CD4-positive, alpha-beta T cell treated with Interleukin-12 subunit alpha and Interleukin-12 subunit beta, for 1 hour (primary cell): ENCODE measurements at places on chromosomes 4 and X.

- no peak for DNase-seq
Observed at GRCh38 chrX:80576806-80577533, 156.7 kb downstream of the TENT5D start.

GRCh38 chr4:82774711-82775171 is 23.9 kb downstream of the SCD5 start:
- DNase-seq = no peak

GRCh38 chr4:98663226-98664006 is 5.0 kb upstream of the TSPAN5 start:
- peak; percentile 80 for DNase-seq

GRCh38 chr4:147456706-147457105 is 24.2 kb upstream of the EDNRA start:
- DNase-seq = no peak

- DNase-seq = no peak
Observed at GRCh38 chr4:11408233-11408967, 20.3 kb downstream of the HS3ST1 start.

DNA sequence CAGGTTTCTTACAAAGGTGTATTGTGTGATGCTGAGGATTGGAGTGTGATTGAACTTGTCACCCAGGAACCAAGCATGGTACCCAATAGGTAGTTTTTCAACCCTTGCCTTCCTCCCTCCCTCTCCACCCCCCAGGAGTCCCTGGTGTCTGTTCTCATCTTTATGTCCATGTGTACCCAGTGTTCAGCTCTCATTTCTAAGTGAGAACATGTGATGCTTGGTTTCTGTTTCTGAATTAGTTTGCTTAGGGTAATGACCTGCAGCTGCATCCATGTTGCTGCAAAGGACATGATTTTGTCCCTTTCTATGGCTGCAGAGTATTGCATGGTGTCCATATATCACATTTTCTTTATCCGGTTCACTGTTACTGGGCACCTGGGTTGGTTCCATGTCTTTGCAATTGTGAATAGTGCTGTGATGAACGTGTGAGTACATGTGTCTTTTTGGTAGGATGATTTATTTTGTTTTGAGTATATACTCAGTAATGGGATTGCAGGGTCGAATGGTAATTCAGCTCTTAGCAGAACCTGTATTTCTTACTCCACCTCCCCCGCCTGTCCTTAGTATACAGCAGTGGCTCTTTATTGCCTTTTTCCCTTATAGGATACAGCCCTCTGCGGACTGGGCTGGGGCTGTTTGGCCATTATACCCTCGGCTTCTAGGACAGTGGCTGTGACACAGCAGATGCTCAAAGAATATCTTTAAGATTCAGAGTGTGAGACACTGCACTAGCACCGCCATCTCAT is 145.4 kb downstream of the PTTG2 start:
- no peak for DNase-seq

GRCh38 chr4:173511787-173512361 is 18.2 kb downstream of the HAND2 start:
- no peak for DNase-seq

DNA sequence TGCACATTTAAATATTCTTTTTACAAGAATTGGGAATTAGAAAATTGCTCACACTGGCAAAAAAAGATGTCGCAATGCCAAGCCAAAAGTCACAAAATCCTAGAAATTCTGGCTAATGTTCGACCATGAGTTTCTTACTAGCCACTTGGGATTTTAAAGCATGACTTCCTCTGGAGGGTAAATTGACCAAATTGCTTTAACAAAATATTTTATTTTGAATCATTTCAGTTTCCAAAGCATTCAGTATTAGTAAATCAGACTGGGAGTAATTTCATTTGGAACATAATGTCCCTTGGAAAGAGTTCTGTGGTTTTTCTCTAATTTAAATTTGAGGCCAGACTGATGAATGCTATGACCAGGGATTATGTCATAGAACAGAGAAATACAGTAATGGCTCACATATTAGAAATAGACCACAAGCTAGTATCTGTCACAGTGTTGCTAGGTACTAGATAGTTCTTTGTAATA is 7.6 kb upstream of the CXCL5 start:
- no peak for DNase-seq

DNA sequence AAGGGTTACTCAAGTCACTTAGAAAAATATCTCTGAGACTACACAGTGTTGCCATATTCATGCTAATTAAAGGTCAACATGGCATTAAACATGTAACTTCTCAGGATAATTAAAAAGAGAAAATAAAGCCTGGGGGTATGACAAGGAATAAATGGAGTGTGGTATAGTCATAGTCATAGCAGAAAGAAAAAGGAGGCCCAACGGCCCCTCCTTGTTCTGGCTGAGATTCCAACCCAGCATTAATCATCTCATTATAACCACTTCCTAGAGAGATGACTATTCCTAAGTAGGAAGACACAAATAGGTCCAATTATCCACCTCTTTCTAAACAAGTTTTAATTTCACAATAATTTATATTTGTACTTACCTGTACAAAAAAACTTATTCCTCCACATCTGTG is 778.4 kb upstream of the AADAT start:
- DNase-seq = no peak

DNA sequence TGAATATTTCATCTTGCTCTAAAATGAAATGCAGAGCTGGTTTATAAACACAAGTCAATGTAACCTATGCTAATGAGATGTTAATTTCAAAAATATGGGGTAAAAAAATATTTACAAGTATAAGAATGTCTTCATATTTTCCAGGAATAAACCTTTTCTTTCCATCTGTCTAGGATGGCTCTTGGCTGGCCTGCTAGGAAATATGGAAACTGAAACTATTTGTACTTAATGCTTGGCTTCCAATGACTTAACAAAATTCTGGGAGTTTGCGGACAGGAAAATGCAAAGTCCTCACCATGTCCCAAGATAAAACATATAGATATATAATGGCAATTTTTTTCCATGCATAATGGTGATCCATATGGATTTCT is 168.1 kb downstream of the SCFD2 start:
- no peak for DNase-seq

- no peak for DNase-seq
Observed at GRCh38 chr4:79078339-79078738, 139.1 kb upstream of the PAQR3 start.

- no peak for DNase-seq
Observed at GRCh38 chr4:88628746-88629145, 36.5 kb downstream of the HERC3 start.

DNA sequence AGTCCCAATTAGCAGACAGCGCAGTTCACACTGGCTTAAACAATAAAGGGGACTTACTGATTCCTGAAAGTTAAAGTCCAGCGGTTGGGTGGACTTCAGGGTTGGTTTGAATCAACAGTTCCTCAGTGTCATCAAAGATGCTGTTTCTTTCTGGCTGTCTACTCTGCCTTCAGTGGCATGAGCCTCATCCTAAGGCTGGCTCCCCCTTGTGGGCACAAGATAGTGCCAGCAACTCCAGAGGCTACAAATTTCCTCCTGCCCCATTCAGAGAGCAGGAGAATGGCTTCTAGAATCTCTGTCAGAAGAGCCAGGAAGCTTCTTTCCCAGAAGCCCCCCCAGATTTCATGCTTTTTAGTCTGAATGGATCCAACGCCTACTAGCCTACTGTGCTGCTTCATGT is 82.4 kb upstream of the MTM1 start:
- DNase-seq = peak; percentile 56
